ENCODE measurements at places on chromosomes 6 and 20.

- DNase-seq = no peak
Observed at GRCh38 chr6:134520181-134521115, 202.5 kb upstream of the SGK1 start.

- DNase-seq = peak; percentile 57
Observed at GRCh38 chr6:53347921-53348370, 804 bp downstream of the ELOVL5 start.

DNA sequence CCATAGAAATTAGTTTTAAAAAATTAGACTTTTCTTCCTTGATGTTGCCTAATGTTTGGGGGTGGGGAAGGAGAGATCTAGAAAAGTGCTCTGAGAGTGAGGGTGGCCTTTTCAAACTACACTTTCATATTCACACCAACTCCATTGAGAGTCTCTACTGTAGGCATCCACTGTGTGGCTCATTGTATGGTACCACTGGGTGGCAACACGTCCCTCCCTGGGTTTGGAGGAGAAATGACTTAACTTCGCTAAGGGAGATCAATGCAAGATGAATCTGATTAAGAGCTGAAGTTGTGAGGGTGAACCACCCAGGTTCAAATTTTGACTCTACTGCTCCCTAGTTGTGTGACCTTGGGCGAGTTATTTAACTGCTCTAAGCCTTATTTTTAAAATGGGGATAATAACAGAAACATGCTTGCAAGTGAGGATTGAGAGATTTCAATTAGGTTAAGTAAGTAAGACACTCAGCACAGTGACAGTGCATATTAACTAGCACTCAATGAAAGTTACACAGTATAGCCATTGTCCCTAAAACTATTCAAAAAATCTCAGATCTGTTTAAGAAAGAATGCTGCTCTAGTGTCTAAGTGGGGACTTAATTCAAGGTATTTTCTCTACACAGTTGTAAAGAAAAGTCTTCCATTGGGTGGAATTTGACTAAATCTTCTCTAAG is 193.5 kb upstream of the CNR1 start:
- no peak for DNase-seq

GRCh38 chr6:142551274-142551811 is 249.5 kb downstream of the ADGRG6 start:
- peak; percentile 28 for DNase-seq

GRCh38 chr6:25017932-25018567 is 82.3 kb upstream of the RIPOR2 start:
- peak; percentile 83 for DNase-seq

DNA sequence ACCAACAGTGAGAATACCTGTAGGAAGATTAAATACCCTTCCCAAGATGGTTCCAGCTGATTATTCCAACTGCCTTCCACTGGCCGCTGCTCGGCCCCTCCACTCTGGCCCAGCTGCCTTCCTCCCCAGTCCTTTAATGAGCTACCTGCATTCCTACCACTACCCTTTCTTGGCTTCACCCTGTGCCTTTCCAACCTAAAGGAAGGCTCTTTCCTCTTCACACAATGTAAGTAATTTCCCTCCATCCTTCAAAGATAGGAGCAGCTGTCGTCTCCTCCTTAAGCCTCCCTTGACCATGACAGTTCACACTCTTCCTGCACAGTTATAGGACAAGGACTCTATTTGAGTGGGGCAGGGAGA is 16.2 kb upstream of the SNX9 start:
- DNase-seq = no peak

GRCh38 chr20:9059931-9060330 is 9.0 kb upstream of the PLCB4 start:
- no peak for DNase-seq

- no peak for DNase-seq
Observed at GRCh38 chr6:108030211-108030610, 44.3 kb downstream of the OSTM1 start.

DNA sequence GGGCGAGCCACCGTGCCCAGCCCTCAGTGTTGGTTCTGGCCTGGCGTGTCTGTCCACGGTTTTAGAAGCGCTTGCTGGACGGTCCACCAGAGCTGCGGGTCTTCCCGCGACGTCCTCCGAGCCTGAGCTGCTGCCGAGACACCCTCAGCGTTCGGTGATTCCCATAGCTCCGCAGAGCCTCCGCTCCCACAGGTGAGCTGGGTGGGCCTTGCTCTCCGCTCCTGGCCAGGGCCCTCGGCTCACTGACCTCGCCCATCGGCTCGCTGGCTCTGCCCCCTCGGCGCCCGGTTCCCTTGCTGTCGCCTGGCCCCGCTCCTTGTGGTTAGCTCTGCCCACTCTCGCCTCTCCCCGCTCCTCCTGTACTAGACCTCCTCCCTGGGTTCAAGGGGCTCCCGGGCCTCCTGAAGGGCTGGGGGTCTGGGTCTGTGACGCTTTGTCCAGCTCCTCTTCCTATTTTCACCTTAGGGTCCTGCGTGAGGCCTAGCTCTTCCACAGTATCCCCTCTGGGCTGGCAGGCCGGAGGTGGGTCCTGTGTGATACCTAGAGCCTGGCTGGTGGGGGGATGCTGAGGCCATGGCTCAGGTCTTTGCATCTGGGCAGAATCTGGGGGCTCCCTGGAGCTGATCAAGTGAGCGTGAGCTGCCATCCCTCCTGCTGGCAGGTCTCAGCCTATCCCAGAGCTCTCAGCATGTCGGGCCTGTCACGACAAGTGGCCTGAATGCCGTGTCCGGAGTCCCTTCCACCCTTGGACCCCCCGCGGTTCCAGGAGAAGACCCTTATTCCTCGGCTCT is 5.0 kb upstream of the COX4I2 start:
- no peak for DNase-seq

GRCh38 chr6:101706576-101706975 is 313.1 kb downstream of the GRIK2 start:
- no peak for DNase-seq

GRCh38 chr20:63378626-63379025 is 17.5 kb upstream of the CHRNA4 start:
- no peak for DNase-seq

- DNase-seq = no peak
Observed at GRCh38 chr20:17749978-17750721, 50.4 kb downstream of the BANF2 start.

DNA sequence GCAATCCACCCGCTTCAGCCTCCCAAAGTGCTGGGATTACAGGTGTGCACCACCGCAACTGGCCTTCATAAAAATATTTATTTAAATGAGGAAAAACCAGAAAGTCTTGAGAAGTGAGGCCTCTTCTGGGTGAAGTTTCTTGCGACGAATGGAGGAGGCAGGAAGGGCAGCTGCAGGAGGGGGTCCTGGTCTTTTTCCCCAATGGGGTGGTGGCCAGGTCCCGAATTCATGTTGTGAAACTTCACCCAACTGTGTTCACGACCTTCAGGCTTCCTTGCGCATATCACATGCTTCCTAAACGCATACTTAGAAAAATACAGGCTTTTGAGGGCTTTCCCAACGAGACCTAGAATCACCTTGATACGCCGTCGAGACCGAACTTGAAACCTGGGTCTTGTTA is 145.1 kb downstream of the CDH4 start:
- no peak for DNase-seq

GRCh38 chr6:45184937-45185336 is 143.2 kb upstream of the RUNX2 start:
- no peak for DNase-seq

DNA sequence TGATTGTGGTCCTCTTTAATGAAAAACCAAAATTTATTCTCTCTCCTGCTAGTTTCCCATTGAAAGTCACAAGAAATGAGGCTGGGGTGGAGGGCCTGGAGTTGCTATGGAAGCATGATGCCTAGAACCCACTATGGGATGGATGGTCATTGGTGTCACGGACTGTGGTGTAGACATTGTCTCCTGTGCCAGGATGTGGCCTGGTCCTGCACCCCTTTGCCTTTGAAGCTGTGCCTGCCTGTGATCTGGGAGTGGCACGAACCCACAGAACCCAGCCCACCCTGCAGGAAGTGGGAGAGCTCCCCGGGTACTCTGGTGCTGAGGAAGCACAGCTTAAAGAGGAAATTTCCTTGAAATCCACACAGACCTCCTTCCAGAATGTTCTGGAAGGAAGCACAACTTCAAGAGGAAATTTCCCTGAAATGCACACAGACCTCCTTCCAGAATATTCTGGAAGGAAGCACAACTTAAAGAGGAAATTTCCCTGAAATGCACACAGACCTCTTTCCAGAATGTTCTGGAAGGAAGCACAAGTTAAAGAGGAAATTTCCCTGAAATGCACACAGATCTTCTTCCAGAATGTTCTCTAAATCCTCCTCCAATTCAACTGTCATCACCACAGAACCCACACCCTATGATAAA is 105.6 kb downstream of the CDH26 start:
- no peak for DNase-seq

DNA sequence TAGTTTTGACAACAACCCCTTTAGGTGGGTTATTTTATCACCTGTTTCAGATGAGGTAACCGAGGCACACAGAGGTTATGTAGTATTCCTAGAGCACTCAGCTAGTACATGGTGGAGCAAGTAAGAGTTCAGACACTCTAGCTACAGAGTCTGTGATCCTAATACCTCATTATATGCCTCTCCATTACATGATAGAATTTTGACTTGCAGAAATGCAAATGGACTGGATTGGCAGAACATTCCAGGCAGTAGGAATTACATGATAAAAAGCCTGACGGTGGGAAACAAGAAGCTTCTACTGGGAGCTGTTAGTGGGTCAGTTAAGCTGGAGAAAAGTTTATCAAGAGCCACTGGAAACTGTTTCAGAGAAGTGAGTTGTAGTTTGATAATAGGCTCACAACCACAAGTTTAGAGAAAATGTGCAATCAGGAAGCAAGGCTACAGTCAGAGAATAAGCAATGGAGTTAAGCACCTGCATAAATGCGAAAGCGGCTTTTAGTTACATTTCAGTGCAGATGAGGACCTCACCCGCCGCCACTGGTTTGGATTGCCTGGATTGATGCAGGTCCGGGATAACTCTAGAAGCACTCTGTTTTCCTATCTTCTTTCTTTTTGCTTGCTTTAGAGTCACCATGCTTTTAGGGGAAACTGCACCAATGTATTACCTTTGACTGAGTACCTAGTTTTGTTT is 34.7 kb upstream of the MYLK2 start:
- no peak for DNase-seq

- no peak for DNase-seq
Observed at GRCh38 chr6:5197084-5197483, 63.7 kb downstream of the LYRM4 start.

GRCh38 chr20:5608104-5608441 is 142.1 kb upstream of the SHLD1 start:
- DNase-seq = no peak

DNA sequence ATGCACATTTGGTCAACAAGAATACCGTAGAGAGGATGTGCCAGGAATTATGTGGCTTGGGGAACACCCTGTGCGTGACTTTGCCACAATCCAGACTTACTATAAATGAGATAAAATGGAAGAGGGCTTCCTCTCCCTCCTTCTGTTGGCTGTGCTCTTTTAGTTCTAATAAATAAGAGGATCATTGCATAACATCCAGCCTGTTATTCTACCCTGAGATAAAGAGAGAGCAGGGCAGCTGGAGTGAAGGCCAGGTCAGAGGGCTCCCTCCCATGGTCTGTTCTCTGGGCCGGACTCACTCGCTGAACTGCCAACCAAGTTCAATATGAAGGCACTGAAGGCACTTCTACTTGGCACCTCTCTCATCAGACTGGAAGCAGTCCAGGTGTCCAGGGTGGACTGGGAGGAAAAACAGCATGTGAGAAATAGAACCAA is 91.7 kb downstream of the MTFR2 start:
- no peak for DNase-seq

- no peak for DNase-seq
Observed at GRCh38 chr6:101845172-101845571, 451.7 kb downstream of the GRIK2 start.

- DNase-seq = no peak
Observed at GRCh38 chr6:33634161-33634727, 13.1 kb downstream of the ITPR3 start.

- no peak for DNase-seq
Observed at GRCh38 chr6:45082091-45082490, 246.0 kb upstream of the RUNX2 start.

DNA sequence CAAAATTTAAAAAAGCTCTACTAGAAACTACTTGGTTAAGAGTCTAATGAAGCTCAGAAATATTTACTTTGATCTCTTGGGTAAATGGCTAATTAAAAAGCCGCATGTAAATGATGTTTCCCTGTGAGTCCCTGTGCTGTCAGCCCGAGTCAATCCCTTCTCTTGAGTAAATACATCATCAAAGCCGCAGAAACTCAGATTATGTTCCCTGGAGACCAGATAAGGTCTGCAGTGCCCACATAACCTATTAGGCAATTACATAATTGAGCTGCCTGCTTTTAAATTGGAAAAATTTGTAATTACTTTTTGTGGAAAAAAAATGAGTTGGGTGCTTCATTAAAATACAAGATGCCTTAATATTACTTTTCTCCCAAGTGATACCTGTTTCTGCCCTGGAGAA is 83.1 kb downstream of the KIZ start:
- no peak for DNase-seq

GRCh38 chr6:145603424-145603833 is 131.9 kb downstream of the EPM2A start:
- no peak for DNase-seq

DNA sequence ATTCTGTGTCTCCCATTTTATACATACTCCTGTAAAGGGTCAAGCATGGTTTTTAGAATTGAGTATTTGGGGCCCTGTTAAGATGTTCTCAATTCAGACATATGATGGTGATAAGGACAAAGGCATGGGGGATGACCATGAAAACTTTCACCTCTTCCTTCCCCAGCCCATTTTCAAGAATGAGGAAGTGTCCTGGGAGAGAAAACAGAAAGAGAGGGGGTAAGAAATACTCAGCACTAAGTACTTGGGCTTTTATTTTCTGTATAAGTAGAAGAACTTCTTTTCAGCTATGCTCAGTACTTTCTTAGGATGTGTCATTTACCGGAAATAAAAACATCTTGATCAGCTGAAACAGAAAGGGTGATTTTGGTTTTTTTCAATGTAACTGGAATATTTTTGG is 10.9 kb upstream of the MBOAT1 start:
- no peak for DNase-seq

DNA sequence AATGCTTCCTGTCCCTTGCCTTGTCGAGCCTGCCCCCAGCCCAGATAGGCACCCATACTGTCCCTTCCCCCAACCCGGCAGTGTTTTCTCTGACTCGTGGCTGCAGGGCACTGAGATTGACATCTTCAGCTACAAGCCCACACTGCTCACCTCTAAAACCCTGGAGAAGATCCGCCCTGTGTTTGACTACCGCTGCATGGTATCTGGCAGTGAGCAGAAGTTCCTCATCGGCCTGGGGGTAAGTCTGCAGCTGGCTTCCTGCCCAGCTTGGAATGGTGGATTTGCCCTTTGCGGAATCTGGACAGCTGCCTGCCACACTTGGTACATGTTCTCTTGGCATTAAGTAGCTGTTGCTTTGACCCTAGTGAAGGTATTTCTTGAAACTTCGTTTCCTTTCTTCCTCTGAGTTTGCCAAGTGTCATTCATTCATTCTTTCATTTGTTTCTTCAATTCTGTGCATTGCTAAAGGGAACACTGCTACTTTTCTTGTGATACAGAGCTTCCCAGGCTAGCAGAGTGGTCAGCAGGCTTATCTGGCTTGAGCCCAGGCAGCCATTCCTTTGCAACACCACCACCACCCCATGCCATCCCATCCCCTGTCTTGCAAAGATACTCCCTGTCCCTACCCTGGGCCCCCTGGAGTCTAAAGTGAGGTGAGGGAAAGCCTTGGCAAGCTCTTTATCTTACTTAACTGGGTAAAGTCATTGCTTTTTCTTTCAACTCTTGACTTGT is 26.2 kb downstream of the CCDC167 start:
- DNase-seq = no peak

Data from activated CD4-positive, alpha-beta T cell treated with anti-CD3 and anti-CD28 coated beads, Interleukin-10, Interleukin-2, amounts not matched to agents 100 ng/mL and 50 ng/mL, durations not matched to agents 16 hours and 8 hours (primary cell).